ENCODE measurements at places on chromosomes 7 and 10.

- no peak for ATAC-seq
Measured at GRCh38 chr7:83769407-83769806, 120.5 kb upstream of the SEMA3E start.

GRCh38 chr10:73965890-73966768 is 31.8 kb upstream of the VCL start:
- ATAC-seq = peak; percentile 97

DNA sequence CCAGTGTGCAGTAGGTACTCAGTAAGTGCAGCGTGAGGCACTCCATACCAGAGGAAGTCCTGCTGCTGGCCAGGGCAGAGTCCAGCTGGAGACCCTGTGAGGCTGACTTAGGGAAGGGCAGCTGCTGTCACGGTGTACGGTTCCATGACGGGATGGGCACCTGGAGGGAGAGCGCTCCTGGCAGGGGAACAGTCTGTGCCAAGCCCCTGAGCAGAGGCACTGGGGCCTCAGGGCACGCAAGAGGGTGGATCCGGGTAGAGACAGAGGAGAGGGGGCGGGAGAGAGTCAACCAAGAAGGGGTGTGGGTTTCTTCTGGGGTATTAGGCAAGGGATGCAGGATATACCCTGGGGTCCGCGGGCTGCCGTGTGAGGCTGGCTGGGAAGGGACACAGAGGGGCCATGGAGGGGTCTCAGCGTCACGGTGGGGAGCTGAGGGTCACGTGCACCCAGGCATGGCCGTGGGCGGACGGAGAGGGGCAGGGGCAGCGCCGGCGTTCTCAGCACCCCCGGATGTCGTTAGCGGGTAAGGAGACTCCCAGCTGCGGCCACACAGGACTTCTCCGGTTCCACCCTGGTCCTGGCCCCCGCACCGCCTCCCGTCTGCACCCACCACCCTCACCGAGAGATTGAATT is 70.5 kb downstream of the MICALL2 start:
- no peak for ATAC-seq

DNA sequence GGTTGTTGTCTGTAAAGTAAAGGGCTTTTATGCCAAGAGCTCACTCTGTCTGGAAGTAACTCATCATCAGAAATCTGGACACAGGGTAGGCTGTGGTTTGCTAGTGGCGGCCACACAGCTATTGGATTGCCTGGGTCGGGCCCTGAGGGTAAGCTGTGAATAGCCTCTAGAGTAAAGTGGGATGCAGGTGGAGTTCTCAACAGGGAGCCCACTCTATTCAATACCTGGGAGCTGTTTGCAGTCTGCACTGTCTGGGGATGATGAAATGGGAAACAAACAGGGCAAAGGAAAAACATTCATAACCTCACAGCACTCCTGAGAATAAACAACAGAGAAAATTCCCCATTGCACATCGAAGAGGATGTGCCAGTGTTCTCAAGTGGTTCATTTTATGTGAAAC is 582.6 kb downstream of the CALN1 start:
- no peak for ATAC-seq

- ATAC-seq = no peak
Measured at GRCh38 chr7:5543361-5543760, 119.7 kb upstream of the TNRC18 start.

DNA sequence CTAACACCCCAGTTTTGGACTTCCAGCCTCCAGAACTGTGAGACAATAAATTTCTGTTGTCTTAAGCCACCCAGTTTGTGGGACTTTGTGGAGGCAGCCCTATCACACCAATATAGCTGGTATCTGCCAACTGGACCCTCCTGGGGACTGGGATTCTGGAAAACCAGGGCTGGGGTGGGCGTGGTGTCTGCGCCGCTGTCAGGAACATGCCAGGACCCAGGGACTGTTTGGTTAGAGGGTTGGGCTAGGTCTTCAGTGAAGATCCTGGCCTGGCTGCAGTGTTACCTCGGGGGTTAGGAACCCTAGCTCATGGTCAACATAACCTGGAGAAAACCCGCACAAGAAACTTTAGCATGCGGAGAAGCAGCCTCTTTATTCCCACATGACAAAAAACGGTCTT is 42.6 kb downstream of the PNLIPRP2 start:
- ATAC-seq = no peak

- ATAC-seq = no peak
Measured at GRCh38 chr7:30703756-30704155, 21.5 kb upstream of the CRHR2 start.

GRCh38 chr7:17690030-17690429 is 250.3 kb downstream of the SNX13 start:
- ATAC-seq = no peak

All from gastroesophageal sphincter (tissue), 4 donors.